Activated CD4-positive, alpha-beta T cell treated with anti-CD3 and anti-CD28 coated beads, Interleukin-2, amount 50 U/mL, for 24 hours (primary cell): ENCODE measurements at places on chromosomes 4 and X.

GRCh38 chr4:2881431-2881830 is 37.8 kb downstream of the ADD1 start:
- no peak for DNase-seq

DNA sequence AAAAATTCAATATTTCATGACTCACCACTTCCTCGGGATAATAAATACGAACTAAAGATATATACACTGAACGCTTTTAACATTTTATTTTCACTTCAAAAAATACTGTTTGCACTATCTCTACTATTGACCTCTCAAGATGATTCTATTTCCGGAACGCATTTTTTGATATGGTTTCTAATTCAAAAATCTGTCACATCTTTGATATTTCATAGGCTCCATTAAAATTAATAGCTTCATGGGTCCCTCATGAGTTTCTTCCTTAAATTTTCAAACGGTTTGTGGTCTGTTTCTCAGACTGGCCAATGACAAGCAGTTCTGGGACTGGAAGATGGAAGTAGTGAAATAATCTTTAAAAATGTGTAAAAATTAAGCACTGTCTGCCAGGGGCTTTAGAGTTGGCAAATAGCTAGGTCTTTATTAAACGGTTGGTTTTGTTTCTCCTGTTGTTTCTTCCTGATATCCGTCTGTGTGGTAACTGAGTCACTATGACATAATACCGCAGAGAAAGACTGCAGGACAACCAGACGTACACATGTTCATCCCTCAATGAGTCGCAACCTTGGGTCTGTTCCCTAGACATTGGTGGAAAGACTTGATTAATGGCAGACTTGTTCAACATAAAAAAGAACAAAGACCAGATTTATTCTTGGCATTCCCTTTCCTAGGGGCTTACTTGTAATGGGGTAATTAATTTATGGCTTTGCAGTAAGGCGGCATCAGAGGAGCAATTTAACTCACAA is 133.8 kb downstream of the PALLD start:
- no peak for DNase-seq

GRCh38 chr4:123833171-123833643 is 436.6 kb downstream of the SPRY1 start:
- no peak for DNase-seq

DNA sequence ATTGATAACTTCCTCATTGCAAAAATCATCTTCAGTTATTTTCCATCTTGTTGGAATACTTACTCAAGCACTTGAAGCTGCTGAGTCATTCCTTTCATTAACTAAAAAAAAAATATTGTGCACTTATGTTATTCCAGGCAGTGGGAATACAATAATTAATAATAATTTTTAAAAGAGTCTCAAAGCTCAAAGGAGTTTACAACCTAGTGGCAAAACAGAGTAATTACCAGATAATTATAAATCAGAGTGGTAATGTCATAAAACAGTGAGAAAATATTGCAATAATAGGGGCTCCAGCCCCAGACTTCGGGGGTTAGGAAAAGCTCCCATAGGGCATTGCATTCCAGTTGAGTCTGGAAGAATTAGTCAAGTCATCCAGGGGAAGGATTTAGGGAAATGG is 79.6 kb downstream of the DDX53 start:
- DNase-seq: no peak

GRCh38 chr4:156154978-156155377 is 201.3 kb upstream of the CTSO start:
- no peak for DNase-seq

- no peak for DNase-seq
Measured at GRCh38 chr4:124224256-124224655, 488.3 kb downstream of the ANKRD50 start.

GRCh38 chr4:27873596-27873995 is 1013.0 kb downstream of the STIM2 start:
- no peak for DNase-seq

DNA sequence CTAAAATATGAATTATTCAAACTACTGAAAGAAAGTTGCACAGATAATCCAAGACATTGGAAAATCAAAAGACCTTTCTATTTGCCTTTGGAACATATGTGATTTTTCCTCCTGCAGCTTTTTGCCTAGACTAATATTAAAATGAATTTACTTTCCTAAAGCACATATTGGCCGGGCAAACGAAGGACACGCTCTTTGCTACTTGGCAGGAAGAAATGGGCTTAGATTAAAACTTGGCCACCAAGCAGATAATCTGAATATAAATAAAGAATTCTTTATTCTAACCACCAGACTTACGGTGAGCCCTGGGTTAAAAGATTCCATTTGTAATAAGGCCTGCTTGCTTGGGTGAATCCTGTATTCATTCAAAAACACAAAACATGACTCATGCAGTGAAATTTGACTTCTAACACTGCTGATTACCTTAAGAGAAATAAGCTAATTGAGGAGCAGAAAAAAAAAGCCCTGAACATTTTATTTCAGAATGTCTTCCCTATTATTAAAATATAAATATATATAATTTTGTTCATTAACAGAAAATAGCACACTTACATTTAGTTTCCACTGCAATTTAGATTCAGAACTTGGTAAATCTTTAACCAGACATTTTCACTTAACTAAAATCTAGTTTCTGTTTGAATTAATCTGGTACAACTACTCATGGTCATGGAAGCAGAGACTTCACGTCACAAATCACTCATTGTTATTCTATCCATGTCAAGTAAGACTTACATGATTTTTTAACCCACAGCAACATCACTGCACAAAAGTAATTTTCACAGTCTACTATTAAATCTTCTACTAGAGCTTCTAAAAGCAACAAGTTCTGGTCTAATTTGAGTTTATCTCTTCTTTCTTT is 116.1 kb upstream of the PLAC1 start:
- DNase-seq: no peak

DNA sequence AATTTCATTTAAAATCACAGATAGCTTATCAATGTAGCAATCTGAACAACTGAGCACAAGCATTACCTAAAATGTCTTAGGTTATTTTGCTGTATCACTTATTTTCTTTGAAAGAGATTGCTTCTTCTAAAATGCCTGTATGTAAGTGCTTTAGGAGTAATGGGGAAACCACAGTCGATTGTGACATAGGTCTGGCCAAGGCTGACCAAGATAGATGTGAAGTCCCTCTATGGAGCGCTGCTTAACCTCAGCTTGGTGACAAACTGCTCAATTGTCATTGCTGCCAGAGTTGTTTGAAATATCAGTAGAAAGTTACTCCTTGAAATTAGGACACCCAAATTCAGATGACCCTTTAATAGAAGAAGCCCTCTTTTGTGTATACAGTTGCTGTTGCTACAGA is 401.9 kb upstream of the NDST4 start:
- DNase-seq: no peak

- DNase-seq: no peak
Measured at GRCh38 chr4:3299122-3299975, 6.5 kb downstream of the RGS12 start.

DNA sequence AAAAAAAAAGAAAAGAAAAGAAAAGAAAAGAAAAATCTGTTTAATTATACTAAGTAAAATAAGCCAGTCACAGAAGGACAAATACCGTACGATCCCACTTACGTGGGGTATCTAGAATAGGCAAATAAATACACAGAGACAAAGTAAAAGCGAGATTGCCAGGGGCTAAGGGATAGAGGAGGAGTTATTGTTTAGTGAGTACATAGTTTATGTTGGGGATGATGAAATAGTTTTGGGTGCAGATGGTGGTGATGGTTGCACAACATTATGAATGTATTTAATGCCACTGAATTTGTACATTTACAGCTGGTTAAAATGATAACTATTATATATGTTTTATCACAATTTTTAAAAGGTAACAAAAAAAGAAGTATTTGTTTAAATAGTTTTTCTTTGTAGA is 7.1 kb downstream of the CA5B start:
- DNase-seq: no peak

DNA sequence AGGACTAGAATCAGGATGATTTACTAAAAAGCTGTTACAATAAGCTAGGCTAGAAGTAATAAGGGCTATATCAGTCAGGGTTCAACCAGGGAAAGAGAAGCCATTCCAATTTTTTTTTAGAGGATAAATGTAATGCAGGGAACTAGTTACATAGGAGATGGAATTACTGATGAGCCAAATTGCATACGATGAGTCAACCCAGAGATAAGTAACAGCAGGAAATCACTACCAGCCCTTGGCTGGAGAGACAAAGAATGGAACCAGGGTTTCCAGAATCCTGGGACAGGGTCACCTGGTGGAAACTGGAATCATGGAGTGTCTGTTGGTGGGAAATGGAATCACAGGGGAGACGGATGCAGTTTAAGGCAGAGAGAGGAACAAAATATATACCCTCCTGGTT is 13.1 kb upstream of the MAGEA4 start:
- no peak for DNase-seq

- no peak for DNase-seq
Measured at GRCh38 chr4:21454201-21454600, 494.4 kb downstream of the KCNIP4 start.

DNA sequence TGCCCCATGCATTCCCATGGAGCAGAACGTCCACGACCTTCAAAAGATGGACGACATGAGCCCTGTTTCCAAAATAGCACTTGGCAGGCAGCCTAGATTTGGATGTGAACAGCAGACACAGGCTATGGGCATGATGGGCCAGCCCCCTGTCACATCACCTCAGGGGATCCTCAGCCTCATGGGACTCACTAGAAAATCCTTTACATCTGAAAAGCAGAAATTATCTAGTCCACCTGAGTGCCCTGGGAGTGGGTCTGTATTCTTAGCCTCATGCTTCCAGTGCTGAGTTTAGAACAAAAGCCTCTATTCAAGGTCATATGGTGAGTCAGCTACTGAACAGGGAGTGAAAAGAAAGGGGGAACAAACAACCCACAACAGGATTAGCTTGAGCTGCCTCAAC is 35.8 kb downstream of the GRIA3 start:
- DNase-seq: no peak

DNA sequence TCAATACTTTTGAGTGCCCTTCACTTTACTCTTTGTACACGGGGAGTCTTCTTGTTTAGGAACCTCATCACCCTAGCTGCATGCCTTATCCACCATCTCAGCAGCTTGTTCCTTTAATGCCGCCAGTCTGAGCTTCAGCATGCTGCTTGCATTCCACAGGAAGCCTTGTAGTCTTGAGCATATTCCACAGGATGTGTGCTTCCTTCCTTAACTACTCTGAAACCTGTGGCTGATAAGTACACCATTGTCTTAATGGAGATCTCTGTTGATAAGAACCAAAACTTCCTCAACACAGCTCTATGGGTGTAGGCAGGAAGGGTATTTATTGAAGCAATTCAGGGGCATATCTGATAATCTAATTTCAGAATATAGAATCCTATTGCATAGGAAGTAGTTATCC is 24.4 kb upstream of the CCNI start:
- DNase-seq: no peak

GRCh38 chr4:134027931-134028330 is 173.7 kb downstream of the PABPC4L start:
- no peak for DNase-seq

- DNase-seq: no peak
Measured at GRCh38 chr4:70943114-70943513, 40.9 kb downstream of the MOB1B start.

- DNase-seq: no peak
Measured at GRCh38 chr4:164482758-164483157, 271.2 kb upstream of the SMIM31 start.

- DNase-seq: no peak
Measured at GRCh38 chr4:99002279-99002678, 6.8 kb downstream of the METAP1 start.

GRCh38 chr4:3818371-3818770 is 52.2 kb downstream of the ADRA2C start:
- no peak for DNase-seq

GRCh38 chr4:90958256-90958895 is 831.2 kb downstream of the CCSER1 start:
- no peak for DNase-seq

- no peak for DNase-seq
Measured at GRCh38 chr4:85477534-85477933, 2.6 kb downstream of the ARHGAP24 start.

DNA sequence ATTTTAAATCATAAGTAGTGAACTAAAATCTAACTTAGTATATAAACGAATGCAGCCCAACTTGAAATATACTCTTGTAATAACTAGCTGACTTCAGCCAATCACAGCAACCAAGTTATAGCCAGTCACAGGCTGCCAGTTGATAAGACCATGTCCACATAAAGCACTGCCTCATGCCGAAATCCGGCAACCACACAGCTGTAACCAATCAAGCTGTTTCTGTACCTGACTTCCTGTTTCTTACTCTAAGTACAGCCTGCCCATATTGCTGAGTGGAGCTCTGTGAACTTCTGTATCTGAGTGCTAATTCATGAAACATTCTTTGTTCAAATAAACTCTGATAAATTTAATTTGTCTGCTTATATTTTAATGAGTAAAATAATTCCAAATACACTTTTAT is 805.3 kb upstream of the EPHA5 start:
- no peak for DNase-seq

DNA sequence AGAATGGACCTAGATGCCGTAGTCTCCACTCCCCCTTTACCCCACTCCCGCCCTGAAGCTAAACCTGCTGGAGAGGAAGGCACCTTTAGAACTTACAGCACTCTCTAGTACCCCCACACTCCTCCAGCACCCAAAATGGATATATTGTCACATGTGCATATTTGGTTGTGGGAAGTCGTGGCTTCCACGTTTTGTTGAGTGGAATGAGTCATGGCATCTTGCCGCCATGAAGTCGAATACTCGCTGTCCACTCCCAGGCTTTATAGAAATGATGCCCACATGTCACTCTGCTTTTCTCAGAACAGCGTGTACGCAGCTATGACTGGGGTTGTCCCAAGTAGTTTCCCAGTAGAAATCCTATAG is 545 bp downstream of the ABCE1 start:
- no peak for DNase-seq

- DNase-seq: no peak
Measured at GRCh38 chrX:63782515-63782914, 2.5 kb downstream of the ARHGEF9 start.

DNA sequence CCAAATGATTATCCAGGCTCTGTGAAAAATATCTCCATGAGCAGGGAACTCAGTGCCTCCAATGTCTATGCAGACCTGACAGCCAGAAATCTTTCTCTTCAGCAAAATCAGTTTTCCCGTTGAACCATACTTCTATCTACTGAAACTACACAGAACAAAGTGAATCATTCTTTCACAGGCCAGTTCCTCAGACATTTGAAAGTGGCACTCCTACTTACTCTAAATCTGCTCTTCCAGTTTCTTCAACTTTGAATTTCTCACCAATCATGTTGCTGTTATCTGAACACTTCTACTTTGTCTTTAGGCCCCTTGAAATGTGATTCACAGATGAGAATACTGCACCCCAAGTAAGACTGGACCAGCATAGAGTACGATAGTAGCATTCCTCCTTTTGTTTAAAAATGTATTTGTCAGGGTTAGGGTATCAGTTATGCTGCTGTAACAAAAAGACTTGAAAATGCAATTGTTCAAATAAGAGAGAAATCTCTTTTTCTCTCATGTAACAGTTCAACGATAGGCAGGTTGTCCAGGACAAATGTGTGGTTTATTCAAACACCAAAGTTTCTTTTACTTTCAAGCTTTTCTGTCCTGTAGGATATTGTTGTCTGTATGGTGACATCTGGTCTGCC is 210.6 kb upstream of the KLF3 start:
- DNase-seq: no peak

- peak; percentile 11 for DNase-seq
Measured at GRCh38 chr4:101345596-101346350, 1.6 kb downstream of the PPP3CA start.
